ENCODE measurements at places on chromosomes 6 and 20. TPM values are rescaled to one million over a fixed set of nuclear protein-coding genes. Genes with fewer than 3 reads are reported as not detected.
A peak's percentile ranks its signal among the peaks of the same experiment; 100 is the strongest.

Gene CMTR1
- total RNA-seq = 44.8 TPM

DNA sequence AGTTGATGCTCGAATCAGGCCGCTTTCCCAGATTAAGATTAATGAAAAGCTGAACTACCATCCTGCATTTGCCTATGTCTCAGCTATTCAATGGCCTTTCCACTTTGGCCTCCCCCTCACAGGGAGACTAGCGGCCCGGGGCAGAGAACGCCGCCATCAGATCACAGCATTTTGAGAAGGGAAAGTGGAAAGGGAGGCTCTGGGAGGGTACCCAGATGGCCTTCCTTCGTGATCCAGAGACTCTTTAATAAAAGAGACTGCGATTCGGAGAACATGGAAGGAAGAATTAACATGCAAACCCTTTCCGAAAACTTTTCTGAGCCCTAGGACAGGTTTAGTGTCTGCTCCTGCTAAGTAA lies 533 bp downstream of the MRPS18A start:
- H3K4me1 ChIP-seq = peaks cover 2% of the 10 kb centered on the region
- H3K27ac ChIP-seq = peak overlapping the region; percentile 85
- no peak for DNase-seq
- H3K27me3 ChIP-seq = no peaks in the 10 kb centered on the region
- no peaks in the 10 kb centered on the region for H3K36me3 ChIP-seq

DNA sequence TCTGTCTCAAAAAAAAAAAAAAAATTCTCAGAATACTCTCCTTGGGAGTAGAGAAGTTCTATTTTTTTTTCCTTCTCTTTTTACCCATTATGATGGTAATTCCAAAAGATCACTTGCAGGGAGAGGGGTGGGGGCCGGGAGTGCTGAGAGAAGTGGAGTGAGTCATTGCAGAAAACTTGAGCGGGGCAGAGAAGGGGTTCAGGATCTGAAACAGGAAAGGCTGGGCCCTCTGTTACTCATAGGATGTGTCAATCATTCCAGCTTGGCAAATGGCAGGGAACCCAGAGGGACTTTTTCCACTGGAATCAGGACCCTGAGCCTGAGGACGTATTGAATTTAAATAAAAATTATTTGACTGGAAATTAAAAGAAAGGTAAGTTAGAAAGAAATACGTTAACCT lies 111.4 kb upstream of the ARMC2 start:
- H3K4me3 ChIP-seq = no peak overlapping the region
- H3K27me3 ChIP-seq = no peaks in the 10 kb centered on the region
- peaks cover 23% of the 10 kb centered on the region for H3K4me1 ChIP-seq
- no peaks in the 10 kb centered on the region for H3K36me3 ChIP-seq
- H3K27ac ChIP-seq = peak overlapping the region; percentile 22

Gene SYCP2
- 0.51 TPM for total RNA-seq

GRCh38 chr6:43984442-43985321 lies 142.6 kb downstream of the MRPL14 start:
- no peak overlapping the region for H3K4me3 ChIP-seq
- no peak for DNase-seq
- no peaks in the 10 kb centered on the region for H3K36me3 ChIP-seq
- no peak overlapping the region for H3K27ac ChIP-seq

GRCh38 chr6:33620158-33620855 lies 815 bp upstream of the ITPR3 start:
- peak; percentile 41 for DNase-seq
- H3K27me3 ChIP-seq = no peaks in the 10 kb centered on the region
- peak overlapping the region; percentile 46 for H3K27ac ChIP-seq
- H3K4me1 ChIP-seq = peaks cover 13% of the 10 kb centered on the region
- H3K36me3 ChIP-seq = no peaks in the 10 kb centered on the region

- H3K36me3 ChIP-seq = no peaks in the 10 kb centered on the region
- no peaks in the 10 kb centered on the region for H3K4me1 ChIP-seq
- peaks cover 3% of the 10 kb centered on the region for H3K27me3 ChIP-seq
- no peak overlapping the region for H3K4me3 ChIP-seq
- DNase-seq = peak; percentile 73
- H3K27ac ChIP-seq = no peak overlapping the region
Measured at GRCh38 chr20:2626853-2627541, 25.4 kb upstream of the NOP56 start.

GRCh38 chr6:44495036-44495901 lies 107.8 kb downstream of the CDC5L start:
- H3K4me1 ChIP-seq = peaks cover 7% of the 10 kb centered on the region
- DNase-seq = no peak

GRCh38 chr6:53724501-53724900 lies 58.9 kb upstream of the KLHL31 start:
- no peaks in the 10 kb centered on the region for H3K36me3 ChIP-seq
- no peaks in the 10 kb centered on the region for H3K27me3 ChIP-seq
- H3K27ac ChIP-seq = no peak overlapping the region
- no peak for DNase-seq
- H3K4me1 ChIP-seq = no peaks in the 10 kb centered on the region
- H3K4me3 ChIP-seq = no peak overlapping the region

DNA sequence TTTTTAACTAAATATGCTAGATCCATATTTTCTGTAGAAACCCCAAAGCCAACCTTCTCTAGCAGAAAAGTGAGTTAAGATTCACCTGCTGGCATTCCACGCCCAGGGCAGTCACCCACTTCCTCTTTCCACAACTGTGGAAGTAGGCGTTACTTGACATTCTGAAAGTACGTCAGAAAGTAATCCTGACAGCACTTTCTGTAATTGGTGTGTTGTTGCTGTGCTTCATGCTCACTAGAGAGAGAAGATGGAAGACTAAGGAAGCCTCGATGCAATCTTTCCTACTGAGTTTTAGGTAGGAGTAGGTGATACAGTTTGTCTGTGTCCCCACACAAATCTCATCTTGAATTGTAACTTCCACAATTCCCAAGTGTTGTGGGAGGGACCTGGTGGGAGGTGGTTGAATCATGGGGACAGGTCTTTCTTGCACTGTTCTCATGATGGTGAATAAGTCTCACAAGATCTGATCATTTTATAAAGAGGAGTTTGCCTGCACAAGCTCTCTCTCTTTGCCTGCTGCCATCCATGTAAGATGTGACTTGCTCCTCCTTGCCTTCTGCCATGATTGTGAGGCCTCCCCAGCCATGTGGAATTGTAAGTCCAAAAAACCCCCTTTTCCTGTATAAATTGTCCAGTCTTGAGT lies 101.1 kb downstream of the MAP3K7 start:
- H3K4me3 ChIP-seq = no peak overlapping the region
- H3K27me3 ChIP-seq = no peaks in the 10 kb centered on the region
- no peaks in the 10 kb centered on the region for H3K4me1 ChIP-seq
- DNase-seq = no peak

Gene ARFRP1
- total RNA-seq = 35.0 TPM

DNA sequence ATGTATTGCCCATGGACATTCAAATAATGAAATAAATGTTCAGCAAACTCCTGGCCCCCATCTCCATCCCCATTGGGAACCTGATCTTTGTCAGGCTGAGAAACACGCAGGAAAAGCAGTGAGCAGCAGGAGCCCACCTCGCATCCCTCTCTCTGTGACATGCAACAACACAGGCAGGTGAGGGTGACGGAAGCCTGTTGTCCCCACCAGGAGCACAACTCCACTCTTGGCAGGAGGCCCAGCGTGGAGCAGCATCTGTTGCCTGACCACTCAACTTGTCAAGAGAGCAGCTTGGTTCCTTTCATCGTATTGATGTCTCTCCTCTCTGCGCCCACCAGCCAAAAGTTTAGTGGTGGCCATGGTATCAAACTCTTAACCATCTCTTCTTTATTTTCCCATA lies 586.9 kb upstream of the ARID1B start:
- no peaks in the 10 kb centered on the region for H3K4me1 ChIP-seq
- H3K4me3 ChIP-seq = no peak overlapping the region
- no peak overlapping the region for H3K27ac ChIP-seq
- no peaks in the 10 kb centered on the region for H3K27me3 ChIP-seq
- no peak for DNase-seq

Gene EYS
- total RNA-seq = not detected

GRCh38 chr6:74277777-74278186 lies 581.8 kb downstream of the CD109 start:
- peak; percentile 25 for DNase-seq
- peaks cover 2% of the 10 kb centered on the region for H3K4me1 ChIP-seq
- no peak overlapping the region for H3K27ac ChIP-seq

GRCh38 chr20:16761305-16761829 lies 13.2 kb downstream of the OTOR start:
- peaks cover 2% of the 10 kb centered on the region for H3K27me3 ChIP-seq
- peak; percentile 82 for DNase-seq
- H3K27ac ChIP-seq = no peak overlapping the region
- no peaks in the 10 kb centered on the region for H3K36me3 ChIP-seq
- no peaks in the 10 kb centered on the region for H3K4me1 ChIP-seq

- peaks cover 5% of the 10 kb centered on the region for H3K4me1 ChIP-seq
- no peak overlapping the region for H3K4me3 ChIP-seq
- H3K27me3 ChIP-seq = no peaks in the 10 kb centered on the region
- DNase-seq = no peak
- no peak overlapping the region for H3K27ac ChIP-seq
Measured at GRCh38 chr6:26367114-26367513, 2.1 kb downstream of the BTN3A2 start.

DNA sequence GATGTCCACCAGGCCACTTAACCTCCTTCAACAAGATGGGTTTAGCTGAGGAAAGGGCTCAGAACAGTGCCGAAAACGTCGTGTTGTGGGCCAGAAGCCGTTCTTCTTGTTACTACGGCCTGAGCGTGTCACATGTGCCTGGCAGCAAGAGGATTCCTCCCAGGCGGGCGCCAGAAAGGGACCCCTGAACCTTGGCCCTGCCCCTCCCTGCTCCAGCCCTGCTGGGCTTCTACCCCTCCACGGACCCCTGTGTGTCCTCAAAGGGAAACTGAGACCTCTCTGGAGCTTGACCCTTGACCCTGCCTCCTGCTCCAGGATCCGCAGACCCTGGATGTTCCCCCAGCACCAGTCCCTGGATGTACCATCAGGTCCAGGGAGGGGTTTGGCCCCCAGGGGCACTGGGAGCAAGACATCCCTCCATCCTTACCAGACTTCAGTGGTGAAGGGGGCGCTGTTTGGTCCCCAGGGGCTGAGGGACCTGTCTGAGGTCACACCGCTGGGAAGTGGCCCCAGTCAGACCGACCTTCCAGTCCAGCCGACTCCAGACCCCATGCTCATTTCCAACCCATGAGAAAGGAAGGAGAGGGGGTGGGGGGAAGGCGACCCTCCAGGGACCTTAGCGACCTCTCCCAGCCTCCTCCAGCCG lies 10.1 kb downstream of the HRH3 start:
- DNase-seq = no peak
- H3K4me3 ChIP-seq = no peak overlapping the region
- H3K36me3 ChIP-seq = no peaks in the 10 kb centered on the region
- no peaks in the 10 kb centered on the region for H3K4me1 ChIP-seq
- H3K27me3 ChIP-seq = peaks cover 20% of the 10 kb centered on the region
- no peak overlapping the region for H3K27ac ChIP-seq

DNA sequence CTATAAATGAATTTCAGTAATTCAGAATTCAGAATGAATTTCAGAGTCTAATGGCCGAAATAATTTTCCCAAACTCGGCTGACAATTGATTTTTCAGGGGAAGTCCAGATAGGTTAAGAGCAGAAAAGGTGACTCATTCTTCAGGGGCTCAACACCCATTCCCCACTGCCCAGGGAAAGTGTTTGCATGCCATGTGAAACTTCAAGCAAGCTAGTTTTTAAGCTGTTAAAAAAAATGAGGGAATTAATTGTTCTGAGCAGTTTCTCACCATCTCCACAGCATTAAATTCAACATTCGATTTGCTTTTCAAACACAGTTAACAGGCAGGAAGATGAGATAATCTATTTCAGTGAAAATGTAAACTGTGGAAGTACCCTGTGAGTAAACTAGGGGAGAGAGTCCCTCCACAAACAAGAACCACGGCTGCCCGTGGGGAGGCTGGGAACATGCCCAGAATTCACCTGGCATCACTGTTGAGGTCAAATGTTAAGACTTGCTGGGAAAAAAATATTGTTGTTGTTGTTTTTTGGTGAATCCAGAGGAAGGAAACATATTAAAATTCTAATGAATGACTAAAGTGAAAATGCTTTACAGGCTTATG lies 650.8 kb upstream of the AGPAT4 start:
- peaks cover 4% of the 10 kb centered on the region for H3K4me1 ChIP-seq
- no peaks in the 10 kb centered on the region for H3K36me3 ChIP-seq
- H3K27me3 ChIP-seq = no peaks in the 10 kb centered on the region
- H3K27ac ChIP-seq = no peak overlapping the region
- H3K4me3 ChIP-seq = no peak overlapping the region
- DNase-seq = no peak

DNA sequence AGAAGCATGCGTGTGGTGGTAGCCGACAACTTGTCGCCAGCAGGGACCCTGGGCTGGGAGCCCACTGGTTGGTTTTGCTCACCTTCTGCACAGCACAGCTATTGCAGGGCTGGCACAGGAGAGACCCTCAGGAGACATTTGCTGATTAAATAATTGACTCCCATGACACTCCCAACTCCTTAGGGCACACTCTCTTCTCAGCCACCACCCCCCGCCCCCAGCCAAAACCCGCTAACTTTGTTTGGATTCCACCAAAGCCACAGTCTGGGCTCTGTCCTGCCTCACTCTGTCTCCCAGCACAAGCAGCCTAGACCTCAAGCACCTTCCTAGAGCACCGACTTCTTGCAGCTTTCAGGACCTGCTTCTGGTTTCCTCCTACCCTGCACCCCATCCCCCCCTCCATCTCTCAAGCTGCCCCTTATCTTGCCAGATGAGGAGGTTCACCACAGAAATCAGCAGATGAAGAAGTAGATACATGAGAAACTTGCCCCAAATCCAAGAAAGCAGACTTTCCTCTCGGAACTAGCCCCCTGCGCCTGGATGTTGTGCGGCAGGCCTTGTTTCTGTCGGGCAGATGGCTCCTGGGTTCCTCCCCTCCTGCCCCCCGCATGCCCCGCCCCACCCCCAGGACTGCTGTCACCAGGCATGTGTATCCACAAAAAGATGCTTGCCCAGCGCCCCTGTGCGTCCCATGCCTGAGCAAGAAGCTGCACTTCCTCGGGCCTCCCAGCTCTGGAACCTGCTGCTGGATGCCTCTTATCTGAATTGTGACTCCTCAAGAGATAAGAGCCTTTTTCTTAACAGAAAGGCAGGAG lies 35.0 kb upstream of the CD93 start:
- H3K4me1 ChIP-seq = peaks cover 9% of the 10 kb centered on the region
- no peak overlapping the region for H3K27ac ChIP-seq
- H3K36me3 ChIP-seq = no peaks in the 10 kb centered on the region
- no peak for DNase-seq
- no peaks in the 10 kb centered on the region for H3K27me3 ChIP-seq

Gene SPTLC3
- 5.9 TPM for total RNA-seq

Gene MGME1
- 5.4 TPM for total RNA-seq

Gene KIAA1586
- 17.3 TPM for total RNA-seq

- no peaks in the 10 kb centered on the region for H3K4me1 ChIP-seq
- DNase-seq = no peak
- H3K27ac ChIP-seq = no peak overlapping the region
- H3K36me3 ChIP-seq = no peaks in the 10 kb centered on the region
- H3K4me3 ChIP-seq = no peak overlapping the region
Measured at GRCh38 chr6:105442369-105442768, 39.5 kb upstream of the PREP start.

DNA sequence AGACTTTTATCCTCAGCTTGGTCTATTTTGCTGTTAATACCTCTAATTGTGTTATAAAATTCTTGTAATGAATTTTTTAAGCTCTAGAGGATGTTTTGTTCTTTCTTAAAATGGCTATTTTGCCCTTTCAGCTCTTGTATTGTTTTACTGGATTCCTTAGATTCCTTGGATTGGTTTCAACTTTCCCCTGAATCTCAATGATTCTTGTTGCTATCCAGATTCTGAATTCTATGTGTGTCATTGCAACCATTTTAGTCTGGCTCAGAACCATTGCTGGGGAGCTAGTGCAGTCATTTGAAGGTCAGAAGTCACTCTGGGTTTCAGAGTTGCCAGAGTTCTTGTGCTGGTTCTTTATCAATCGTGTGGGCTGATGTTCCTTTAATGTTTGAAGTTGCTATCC lies 37.1 kb downstream of the OTOR start:
- no peak overlapping the region for H3K27ac ChIP-seq
- no peaks in the 10 kb centered on the region for H3K27me3 ChIP-seq
- no peaks in the 10 kb centered on the region for H3K4me1 ChIP-seq
- no peaks in the 10 kb centered on the region for H3K36me3 ChIP-seq
- no peak overlapping the region for H3K4me3 ChIP-seq
- peak; percentile 20 for DNase-seq

Measured in fibroblast of lung (primary cell).